ENCODE measurements at places on chromosomes 5 and 9.

DNA sequence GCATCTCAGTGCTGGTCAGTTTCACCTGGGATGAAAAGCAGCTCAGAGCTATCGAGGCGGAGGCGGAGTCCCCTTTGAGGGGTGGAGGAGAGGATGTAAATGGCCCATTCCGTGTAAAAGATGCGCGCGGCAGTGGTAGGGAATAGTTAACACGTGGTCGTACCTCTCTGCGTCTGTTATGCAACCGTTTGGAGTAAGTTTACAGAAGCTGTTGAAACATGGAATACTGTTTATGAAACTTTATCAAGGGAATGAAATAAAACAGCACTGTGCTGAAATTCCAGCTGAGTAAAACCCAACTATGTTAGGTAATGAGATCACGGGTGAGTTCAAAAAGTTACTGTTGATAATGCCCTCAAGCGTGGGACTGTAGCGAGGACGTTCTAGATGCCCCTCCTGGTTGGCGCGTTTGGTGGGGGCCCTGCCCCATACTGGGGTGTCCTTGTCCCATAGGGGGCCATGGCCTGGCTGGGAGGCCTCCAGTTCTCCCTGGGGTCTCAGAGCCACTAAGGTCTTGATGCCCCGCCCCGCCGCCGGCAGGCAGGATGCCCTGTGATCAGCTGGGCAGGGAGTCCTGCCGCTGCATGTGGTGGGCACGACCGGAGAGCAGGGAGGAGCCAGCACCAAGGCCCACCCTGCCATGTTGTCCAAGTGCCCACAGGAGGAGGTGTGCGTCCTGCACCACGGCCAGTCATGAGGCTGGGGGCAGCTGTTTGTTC lies 90.9 kb downstream of the COL5A1 start:
- DNase-seq, result no peak

DNA sequence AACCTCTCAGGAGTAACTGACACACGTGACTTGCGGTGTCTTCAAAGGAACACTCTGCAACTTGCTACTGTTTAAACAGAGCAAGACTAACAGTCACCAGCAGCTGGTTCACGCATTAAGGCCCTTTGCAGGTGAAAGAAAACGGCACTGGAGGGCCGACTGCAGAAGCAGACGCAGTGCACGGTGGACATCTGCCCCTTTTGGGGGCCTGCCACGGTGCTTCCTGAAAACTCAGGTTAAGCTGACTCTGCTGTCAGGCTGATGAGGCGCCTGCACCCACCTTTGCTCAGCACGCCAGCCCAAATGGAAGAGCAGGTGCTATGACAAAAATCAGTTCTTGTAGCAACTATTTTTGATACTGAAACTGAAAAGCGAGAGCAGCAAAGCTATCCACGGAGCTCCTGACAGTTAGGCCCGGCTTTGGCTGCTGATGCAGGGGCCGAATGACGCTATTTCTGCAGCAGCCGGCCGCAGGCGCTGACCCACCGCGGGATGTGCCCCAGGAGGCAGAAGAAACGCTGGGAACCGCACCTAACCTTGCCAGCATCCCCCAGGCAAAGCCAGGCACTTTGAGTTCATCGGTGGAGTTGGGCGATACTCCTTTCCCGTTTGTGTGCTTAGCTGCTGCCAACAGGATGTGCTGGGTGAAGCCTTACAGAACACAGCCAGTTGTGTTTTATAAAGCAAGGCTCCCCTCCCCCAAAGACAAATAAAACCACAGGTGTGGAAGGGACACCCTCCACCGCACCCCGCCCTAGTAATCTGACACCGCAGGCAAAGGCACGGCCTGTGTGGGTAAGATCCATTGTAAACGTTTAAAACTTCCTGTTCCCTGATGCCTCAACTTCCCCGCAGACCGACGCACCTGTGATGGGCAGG lies 21.1 kb upstream of the TERT start:
- peak; percentile 14 for DNase-seq

DNA sequence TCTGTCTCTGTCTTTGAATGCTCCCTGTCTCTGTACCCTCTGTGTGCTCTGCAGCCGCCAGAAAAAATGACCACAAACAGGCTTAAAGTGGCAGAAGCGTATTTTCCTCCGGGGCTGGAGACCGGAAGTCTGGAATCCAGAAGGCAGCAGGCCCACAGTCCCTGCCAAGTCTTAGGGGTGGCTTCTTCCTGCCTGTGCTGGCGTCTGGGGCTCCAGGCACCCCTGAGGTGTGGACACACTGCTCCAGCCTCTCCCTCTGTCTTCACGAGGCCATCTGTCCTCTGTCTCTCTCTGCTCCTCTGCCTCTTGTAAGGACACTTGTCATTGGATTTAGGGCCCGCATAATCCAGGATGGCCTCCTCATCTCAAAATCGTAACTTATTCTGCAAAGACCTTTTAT lies 298.4 kb upstream of the IRX4 start:
- no peak for DNase-seq

DNA sequence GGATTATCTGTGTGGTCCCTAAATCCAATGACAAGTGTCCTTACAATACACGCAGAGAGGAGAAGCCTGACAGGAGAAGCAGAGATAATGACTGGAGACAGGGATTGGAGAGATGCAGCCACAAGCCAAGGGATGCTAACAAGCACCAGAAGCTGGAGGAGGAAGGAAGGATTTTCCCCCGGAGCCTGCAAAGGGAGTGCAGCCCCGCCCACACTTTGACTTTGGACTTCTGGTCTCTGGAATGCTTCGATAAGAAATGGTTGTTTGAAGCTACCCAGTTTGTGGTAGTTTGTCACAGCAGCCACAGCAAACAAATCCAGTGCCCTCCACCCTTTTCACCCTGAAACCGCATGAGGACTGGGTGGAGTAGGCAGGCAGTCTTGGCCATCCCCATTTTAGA lies 77.2 kb upstream of the BOD1 start:
- no peak for DNase-seq

DNA sequence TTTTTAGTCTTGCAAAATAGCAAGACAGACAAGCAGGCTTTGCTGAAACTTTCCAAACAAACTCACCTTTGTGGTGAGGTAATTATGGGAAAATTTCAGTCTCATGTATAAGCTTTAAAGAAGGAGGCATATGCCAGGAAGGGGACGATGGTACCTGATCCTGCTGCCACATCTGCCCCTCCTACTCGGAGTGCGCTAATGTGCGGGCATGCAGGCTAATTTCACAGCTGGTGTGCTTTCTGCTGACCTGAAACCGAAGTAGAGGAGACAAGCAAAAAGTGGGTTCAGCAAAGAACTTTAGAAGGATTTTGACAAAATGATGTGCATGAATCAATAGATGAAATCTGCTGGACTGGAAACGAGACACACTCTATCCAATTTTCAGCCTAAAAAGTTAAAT lies 117.1 kb upstream of the IRX4 start:
- DNase-seq, result no peak

- no peak for DNase-seq
Measured at GRCh38 chr5:145775893-145776444, 59.2 kb downstream of the PRELID2 start.

GRCh38 chr5:179217356-179217755 lies 127.9 kb downstream of the ADAMTS2 start:
- DNase-seq, result no peak

DNA sequence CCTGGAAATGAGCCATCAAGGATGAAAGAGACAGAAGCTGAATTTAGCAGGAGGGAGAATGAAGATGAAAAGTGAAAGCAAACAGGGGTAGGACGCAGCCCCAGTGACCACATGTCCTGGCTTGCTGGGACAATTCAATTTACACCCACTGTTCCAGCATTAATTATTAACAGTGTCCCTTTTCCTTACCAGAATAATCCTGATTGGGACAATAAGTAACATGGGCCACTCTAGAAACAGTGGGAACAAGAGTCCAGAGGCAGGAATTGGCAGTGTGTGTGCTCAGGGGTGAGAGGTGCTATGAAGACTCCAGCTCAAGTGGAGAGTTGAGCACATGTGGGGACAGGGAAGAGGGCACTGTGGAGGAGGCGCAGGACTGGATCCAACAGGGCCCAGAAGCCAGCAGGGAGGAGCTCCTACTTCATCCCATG lies 147.1 kb downstream of the C5orf15 start:
- no peak for DNase-seq
